Stimulated activated CD8-positive, alpha-beta memory T cell treated with anti-CD3 and anti-CD28 coated beads, Interleukin-7, amount 100 ng/mL, for 48 hours (primary cell): ENCODE measurements at places on chromosomes 1 and 21.
A peak's percentile ranks its signal among the peaks of the same experiment; 100 is the strongest.

- DNase-seq: no peak
Observed at GRCh38 chr1:185957441-185958363, 223.5 kb downstream of the HMCN1 start.

DNA sequence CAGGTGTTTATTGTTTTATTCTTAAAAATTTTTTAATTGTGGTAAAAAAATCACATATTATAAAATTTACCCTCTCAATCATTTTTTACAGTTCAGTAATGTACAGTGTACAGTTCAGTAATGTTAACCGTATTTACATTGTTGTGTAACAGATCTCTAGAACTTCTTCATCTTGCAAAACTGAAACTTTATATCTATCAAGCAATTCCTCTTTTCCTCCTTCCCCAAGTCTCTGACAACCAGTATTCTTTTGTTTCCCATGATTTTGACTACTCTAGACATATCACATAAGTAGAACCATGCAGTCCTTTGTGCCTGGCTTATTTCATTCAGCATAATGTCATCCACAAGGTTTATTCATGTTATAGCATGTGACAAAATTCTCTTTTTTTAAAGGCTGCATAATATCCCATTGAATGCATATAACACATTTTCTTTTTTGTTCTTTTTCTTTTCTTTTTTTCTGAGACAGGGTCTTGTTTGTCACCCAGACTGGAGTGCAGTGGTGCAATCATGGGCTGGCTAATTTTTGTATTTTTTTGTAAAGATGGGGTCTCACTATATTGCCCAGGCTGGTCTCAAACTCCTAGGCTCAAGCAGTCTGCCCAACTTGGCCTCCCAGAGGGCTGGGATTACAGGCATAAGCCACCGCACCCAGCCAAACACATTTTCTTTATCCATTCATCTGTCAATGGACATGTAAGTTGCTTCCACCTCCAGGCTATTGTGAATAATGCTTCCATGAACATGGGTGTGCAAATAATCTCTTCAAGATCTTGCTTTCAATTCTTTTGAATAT, 17.2 kb upstream of the RCSD1 start:
- no peak for DNase-seq

GRCh38 chr1:158793604-158794003, 12.6 kb upstream of the OR6N2 start:
- DNase-seq: no peak

DNA sequence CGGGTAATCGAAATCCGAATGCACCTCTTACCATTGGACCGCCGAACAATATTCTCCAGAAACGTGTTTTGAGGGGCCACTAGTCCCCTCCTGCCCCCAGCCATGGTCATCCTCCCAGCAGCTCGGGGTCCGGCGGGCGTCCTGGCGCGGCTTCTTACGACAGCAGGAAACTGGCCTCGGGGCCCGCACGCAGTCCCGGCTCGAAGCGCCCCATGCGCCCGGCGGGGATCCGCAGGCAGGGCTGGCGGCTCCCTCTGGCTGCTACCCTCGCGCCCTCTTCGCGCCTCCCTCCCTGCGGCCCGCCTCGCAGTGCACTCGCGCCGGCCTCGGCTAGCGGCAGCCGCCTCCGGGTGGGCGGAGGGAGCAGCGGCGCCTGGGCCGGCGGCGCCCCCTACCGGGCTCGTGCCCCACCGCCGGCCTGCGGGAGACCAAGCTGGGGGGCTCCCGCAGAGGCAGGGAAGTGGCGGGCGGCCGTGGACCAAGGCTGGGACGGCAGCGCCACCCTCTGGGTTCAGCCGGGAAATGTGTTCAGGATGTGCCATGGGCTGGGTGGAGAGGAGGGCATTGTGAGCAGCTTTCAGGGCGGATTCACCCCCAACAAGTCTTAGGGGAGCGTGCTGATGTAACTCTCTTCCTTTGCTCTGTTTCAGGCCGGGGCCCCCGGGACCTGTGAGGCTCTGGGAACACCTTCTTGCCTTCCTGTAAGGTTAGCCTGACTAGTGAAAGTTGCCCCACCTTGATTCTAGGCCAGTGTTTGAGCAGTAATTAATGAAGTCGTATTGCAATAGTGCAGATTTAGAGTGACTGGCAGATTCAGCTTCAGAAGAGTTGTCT, at the start of gene KCNH1:
KCNH1 (minus strand) TSS at position 313 of the 834 bp plus-strand sequence; CDS start at position 110, 203 bp downstream.
- peak; percentile 76 for DNase-seq

- DNase-seq: no peak
Observed at GRCh38 chr1:43774359-43774758, 67.0 kb downstream of the ST3GAL3 start.

GRCh38 chr1:193069748-193070385, 10.5 kb downstream of the RO60 start:
- DNase-seq: no peak

GRCh38 chr1:96804648-96805047, 83.1 kb downstream of the PTBP2 start:
- DNase-seq: no peak

GRCh38 chr1:204249736-204250427, 36.1 kb upstream of the GOLT1A start:
- no peak for DNase-seq

- DNase-seq: no peak
Observed at GRCh38 chr1:92096317-92096716, 16.2 kb downstream of the BTBD8 start.

GRCh38 chr1:156899956-156900718, 6.6 kb downstream of the PEAR1 start:
- no peak for DNase-seq

DNA sequence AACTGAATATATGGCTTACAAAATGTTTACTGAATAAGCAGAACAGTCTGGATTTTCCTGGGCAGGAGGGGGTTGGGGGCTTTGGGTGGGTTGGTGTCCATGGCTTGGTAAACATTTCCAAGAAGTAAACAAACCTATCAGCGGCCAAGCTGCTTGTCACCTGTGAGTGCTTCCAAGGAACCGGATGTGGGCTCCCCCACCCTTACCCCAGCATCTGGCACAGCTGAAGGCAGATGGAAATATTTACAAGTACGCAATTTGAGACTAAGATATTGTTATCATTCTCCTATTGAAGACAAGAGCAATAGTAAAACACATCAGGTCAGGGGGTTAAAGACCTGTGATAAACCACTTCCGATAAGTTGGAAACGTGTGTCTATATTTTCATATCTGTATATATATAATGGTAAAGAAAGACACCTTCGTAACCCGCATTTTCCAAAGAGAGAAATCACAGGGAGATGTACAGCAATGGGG, at the start of gene CLCA1:
CLCA1 (plus strand) TSS at position 427 of the 477 bp plus-strand sequence; CDS start at position 472, 45 bp downstream.
- no peak for DNase-seq

GRCh38 chr21:41786509-41786987, 19.7 kb upstream of the RIPK4 start:
- DNase-seq: no peak

GRCh38 chr21:32281531-32281930, 2.7 kb upstream of the MIS18A start:
- no peak for DNase-seq

DNA sequence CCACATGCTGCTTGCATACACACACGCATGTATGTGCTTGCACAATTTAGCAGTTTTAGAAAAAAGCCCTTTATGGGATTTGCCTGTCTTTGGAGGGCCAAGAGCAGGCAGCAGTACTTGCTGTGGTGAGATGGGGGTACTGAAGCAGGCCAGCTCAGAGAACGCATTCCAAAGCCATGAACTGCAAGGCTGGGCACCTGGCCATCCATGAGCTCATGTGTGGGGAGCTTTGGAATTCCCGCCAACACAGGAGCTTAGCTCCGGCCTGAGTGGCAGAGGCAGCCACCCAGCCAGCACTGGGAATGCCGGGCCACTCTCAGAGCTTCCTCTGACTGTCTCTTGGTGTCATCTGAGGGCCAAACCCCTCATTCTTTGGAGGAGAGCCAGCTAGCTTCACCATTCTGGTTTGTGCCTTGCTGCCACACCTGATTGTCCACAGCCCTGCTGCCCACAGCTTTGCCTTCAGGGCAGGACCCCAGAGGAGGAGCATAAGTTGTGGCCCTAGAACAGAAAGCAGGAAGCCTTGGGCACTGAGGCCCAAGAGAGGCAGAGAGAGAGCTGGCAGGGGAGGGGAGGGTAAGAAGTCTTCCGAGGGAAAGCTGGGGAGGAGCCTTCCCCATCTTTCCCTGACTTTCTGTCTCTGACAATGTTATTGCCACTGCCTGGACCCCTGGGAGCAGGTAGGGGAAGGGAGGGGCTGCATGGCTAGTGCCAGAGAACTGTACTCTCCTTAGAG, 92.1 kb upstream of the POU3F1 start:
- DNase-seq: no peak

- no peak for DNase-seq
Observed at GRCh38 chr1:241775021-241775420, 73.0 kb upstream of the EXO1 start.

DNA sequence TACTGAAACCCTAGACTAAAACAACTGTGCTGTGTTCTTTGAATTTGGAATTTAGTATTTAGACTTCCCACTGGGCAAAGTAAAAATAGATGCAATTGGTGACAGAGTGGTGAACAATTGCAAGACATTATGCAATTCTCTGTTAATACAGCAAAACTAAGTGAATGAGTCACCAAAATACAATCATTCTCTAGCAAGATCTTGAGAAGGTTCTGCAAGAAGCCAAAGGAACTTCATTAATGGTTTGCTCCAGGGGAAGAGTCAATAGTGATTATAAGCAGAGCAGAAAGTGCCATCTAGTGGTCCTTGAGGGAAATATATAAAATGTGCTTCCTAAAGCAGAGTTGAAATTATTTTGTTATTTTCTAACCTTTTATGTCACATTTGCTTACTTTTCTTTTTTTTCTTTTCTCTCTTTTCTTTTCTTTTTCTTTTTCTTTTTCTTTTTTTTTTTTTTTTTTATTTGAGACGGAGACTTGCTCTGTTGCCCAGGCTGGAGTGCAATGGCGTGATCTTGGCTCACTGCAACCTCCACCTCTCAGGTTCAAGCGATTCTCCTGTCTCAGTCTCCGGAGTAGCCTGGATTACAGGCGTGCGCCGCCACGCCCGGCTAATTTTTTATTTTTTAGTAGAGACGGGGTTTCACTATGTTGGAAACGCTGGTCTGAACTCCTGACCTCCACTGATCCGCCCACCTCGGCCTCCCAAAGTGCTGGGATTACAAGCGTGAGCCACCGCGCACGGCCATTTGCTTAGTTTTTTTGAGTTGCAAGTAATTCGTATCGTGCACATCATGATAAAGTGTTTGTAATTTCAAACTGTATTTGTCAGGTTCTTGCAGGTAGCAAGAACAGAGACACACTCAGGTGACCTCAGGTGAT, 99.2 kb downstream of the CTH start:
- DNase-seq: no peak

- peak; percentile 67 for DNase-seq
Observed at GRCh38 chr1:110207831-110208230, 2.3 kb upstream of the KCNC4 start.

- no peak for DNase-seq
Observed at GRCh38 chr1:160062230-160062532, 7.8 kb downstream of the KCNJ10 start.

- no peak for DNase-seq
Observed at GRCh38 chr1:58932859-58933598, 149.2 kb upstream of the JUN start.

- DNase-seq: no peak
Observed at GRCh38 chr1:232372431-232372830, 257.5 kb downstream of the SIPA1L2 start.

- no peak for DNase-seq
Observed at GRCh38 chr1:201631037-201631436, 92.1 kb downstream of the NAV1 start.

DNA sequence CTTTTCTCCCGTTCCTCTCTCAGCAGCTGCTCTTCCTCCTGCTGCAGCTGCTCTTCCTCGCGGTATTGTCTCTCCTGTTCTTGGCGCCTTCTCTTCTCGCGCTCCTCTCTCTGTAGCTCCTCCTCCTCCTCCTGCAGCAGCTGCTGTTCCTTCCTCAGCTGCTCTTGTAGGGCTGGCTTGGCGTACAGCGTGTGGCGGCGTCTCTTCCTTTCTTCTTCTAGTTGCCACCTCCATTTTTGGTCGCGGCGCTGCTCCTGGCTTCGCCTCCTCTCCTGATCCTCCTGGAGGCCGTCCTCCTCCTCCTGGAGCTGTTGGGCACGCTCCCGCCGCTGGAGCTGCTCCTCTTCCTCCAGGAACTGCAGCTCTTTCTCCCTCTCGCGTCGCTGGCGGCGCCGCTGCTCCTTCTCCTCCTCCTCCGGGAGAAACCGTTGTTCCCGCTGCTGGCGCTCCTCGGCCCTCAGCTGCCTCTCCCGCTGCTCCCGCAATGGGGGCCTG, 4.8 kb downstream of the TCHH start:
- DNase-seq: no peak

DNA sequence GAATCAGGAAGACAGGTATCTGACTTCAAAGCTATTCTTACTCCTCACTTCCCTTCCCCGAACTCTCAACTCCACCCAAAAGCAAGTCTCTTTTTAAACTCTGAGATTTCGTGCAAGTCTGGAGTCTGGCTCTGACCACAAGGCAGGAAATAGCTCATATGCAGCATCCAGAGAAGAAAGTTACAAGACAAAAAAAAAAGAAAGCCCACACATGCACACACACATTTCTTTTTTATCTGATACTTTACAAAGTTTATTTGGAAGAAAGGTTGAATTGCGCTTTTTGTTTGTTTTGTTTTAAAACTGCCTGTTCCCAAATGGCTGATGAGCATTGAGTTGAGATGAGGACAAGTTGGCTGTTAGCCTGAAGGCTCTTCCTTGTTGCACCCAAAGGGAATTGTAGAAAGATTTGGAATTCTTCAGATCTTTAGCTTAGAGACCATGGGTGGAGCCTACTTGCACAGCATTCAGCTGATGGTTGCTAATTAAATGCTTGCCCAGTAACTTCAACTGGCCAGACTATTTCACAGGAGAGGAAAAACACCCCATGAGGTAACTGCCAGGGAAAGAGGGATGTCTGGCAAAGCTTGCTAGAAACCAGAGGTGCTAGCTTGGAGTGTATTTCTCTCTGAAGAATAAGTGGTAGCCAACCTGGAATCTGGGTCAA, 490.3 kb downstream of the TTLL7 start:
- DNase-seq: no peak

- DNase-seq: peak; percentile 40
Observed at GRCh38 chr1:161071886-161072371, 2.2 kb upstream of the ARHGAP30 start.

GRCh38 chr1:157551694-157552693, at the start of gene FCRL5:
Gene FCRL5 (minus strand): TSS chr1:157552515. CDS start chr1:157552362, 153 bp downstream.
- DNase-seq: no peak

GRCh38 chr1:78472851-78473496, 17.8 kb upstream of the PTGFR start:
- no peak for DNase-seq
